Activated CD4-positive, alpha-beta T cell treated with anti-CD3 and anti-CD28 coated beads, Interleukin-2, amount 50 U/mL, for 1 hour (primary cell): ENCODE measurements at places on chromosomes 3 and 15.
A peak's percentile ranks its signal among the peaks of the same experiment; 100 is the strongest.

DNA sequence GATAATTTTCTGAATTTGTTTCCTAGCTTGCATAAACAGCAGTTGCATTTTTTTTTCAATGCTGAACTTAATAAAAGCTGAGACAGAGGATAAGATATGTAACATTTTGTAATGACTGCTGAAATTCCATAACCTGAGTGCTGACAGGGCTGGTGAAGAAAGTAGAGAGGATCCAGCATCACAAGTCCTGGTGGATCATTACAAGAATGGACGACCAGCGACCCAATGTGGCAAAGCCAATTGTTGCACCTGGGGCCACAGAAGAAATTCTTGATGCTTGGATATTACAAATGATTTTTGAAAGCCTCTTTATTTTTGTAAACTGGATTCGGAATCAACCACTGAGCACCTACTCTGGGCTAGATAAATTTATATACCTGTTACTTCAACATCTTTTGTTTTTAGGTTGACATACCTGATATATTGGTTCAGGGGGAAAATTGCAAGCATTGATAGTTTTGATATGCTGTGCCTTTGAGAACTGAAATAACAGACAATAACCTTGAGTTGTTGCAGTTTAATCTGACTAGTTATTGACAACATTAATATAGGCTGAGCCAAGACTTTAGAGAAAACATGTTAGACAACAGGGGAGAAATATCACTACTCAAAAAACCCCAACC lies 3.9 kb upstream of the ACTL6A start:
- DNase-seq = peak; percentile 37

- DNase-seq = no peak
Observed at GRCh38 chr3:16848007-16848406, 36.7 kb upstream of the PLCL2 start.

GRCh38 chr3:18611991-18612390 lies 186.9 kb upstream of the SATB1 start:
- DNase-seq = no peak

DNA sequence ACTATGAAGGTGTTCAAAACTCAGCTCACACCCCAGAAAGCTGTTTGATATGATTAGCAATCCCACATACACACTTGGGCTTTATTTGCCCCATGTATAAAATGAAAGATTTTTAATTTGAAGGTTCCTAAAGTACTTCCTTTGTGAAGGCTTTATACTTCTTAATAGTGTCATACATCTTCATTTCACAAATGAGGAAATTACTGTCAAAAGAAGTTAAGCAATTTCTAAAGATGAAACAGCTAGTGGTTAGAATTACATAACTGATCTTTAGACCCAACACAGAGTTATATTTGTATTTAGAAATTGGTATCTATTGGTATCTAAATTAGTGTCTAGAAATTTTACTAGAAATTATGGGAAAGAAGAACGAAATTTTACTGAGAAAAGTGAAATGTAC lies 7.1 kb downstream of the CD200R1 start:
- DNase-seq = no peak

- DNase-seq = no peak
Observed at GRCh38 chr3:137987723-137988122, 22.2 kb upstream of the CLDN18 start.

DNA sequence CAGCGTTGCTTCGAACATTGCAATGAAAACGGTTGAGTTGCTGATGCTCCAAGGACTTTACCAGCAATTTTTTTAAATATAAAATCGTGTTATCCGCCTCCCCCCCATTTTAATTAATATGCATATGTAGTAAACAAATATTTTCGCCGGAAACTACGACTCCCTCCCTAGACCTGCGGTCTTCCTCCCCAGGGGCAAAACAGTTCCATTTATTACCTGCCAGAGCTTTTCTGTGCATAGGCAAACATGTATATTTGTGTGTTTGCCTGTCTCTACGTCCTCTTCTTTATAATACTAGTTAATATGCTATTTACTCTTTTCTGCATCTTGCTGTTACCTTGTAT lies 593 bp upstream of the RSL24D1 start:
- no peak for DNase-seq

GRCh38 chr3:150370122-150370602 lies 37.9 kb upstream of the TSC22D2 start:
- DNase-seq = no peak

GRCh38 chr3:76570436-76571057 lies 469.4 kb upstream of the ROBO2 start:
- DNase-seq = no peak

DNA sequence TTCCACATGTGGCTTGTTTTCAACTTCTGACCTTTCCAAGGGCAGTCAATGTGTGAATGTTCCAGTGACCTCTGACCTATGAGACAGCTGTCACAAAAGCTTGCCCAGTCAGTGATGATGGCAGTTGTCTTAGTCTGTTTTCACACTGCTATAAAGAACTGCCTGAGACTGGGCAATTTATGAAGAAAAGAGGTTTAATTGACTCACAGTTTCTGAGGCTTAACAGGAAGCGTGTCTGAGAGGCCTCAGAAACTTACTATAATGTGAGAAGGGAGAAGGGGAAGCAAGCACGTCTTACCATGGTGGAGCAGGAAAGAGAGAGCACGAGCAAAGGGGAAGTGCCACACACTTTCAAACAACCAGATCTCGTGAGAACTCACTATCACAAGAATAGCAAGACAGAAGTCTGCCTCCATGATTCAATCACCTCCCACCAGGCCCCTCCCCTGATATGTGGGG lies 95.6 kb downstream of the ECT2 start:
- no peak for DNase-seq

- no peak for DNase-seq
Observed at GRCh38 chr15:26028086-26028740, 165.1 kb upstream of the ATP10A start.

GRCh38 chr3:139234491-139234890 lies 109.3 kb upstream of the MRPS22 start:
- DNase-seq = no peak

- DNase-seq = no peak
Observed at GRCh38 chr3:81695302-81695701, 66.1 kb downstream of the GBE1 start.

DNA sequence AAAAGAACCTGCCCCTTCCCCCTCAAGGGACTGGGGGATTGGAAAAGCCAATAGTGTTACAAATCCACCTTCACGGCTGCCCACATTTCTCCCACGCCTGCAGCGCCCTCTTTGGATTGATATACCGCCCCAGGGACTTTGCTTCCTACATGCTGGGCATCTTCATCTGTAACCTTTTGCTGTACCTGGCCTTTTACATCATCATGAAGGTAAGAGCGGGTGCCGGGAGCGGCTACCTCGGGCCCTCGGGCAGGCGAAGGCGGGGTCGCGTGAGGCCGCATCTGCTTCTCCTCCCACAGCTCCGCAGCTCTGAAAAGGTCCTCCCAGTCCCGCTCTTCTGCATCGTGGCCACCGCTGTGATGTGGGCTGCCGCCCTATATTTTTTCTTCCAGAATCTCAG lies 73.1 kb downstream of the USF3 start:
- no peak for DNase-seq

DNA sequence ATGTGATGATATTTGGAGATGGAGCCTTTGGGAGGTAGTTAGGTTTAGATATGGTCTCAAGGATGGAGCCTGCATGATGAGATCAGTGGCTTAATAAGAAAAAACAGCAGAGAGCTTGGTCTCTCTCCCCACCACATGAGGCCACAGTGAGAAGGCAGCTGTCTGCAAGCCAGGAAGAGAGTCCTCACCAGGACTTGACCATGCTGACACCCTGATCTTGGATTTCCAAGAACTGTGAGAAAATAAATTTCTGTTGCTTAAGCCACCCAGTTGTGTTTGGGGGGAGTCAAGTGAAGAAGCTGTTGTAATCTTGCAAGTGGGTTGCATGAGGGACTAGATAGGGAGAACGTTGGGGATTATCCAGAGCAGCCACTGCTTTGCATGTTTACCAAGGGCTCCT lies 62.3 kb upstream of the TNFAIP8L3 start:
- no peak for DNase-seq

- DNase-seq = no peak
Observed at GRCh38 chr3:194738254-194739093, 52.8 kb downstream of the FAM43A start.
